Stimulated activated CD4-positive, alpha-beta T cell treated with anti-CD3 and anti-CD28 coated beads, Interleukin-2, amount 100 ng/mL, for 4 hours (primary cell): ENCODE measurements at places on chromosomes 13 and 19.

DNA sequence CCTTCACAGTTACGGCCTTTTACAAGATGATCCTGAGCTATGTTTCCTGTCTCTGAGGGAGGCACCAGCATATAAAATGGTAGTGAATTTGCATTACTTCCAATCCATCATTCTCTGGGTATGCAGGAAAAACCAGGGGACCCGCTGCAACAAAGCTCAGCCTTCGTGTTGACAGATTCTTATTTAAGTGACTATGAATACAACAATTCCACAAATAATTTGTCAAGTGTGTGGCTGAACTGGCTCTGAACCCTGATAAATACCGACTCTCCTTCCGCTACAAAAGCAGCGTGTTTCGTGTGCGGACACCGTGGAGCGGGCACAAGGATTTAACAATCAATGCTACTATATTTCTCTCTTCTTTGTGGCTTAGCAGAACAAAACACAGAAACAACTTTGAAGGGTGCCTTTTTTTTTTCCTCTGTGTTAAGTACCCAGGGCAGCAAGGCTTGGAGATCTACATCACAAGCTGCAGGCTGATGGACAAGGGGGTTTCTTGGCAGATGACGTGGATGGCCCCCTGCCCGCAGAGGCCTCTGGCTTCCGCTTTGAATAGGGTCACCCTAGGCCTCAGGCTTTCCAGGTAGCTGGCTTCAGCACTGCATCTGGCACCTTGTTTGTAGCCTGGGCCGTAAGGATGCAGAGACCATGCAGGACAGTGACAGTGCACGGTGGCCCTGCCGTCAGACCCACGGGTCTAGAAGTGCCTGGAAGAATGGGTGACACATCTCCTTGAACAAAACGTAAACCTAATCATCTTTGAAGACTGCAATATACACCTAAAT is 280.5 kb upstream of the TSHZ3 start:
- DNase-seq = no peak

GRCh38 chr13:51557875-51558612 is 26.2 kb upstream of the WDFY2 start:
- no peak for DNase-seq

DNA sequence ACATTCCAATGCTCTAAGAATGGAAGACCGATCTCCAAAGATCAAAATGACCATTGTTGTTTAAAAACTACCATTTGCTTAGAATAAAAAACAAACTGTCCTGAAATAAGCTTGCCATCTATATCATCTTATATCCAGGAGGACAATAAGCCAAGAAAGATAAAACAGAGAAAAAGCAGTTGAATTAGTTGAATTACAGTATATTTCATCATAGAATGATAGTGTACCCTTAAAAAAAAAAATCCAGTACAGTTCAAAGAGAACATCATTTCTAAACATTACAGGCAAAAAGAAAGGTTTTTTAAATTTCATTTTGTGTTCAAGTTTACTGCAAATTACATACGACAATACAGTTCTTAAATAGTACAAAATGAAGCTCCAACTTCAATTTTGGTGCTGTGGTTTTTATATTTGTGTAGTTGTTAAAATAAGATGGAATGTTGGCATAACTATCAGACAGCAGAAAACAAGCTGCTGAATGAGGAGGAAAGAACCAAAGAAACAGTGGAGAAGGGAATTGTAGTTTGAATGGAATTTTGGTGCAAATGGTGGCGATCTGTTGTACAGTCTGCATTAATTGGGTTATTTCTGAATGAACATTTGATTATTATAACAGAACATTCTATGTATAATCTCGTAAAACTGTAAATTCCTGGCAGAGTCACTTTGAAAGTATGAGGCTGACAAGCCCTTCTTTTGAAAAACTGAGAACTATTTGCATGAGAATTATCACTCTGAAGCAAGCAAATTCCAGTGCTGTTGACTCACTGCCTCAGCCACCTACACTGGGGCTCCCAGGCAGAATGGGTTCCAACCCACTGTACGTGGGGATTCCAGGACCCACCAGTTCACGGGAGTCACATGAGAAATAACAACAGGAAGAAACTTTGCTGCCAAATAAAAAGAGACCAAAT is 37.7 kb downstream of the LHFPL6 start:
- DNase-seq = no peak

DNA sequence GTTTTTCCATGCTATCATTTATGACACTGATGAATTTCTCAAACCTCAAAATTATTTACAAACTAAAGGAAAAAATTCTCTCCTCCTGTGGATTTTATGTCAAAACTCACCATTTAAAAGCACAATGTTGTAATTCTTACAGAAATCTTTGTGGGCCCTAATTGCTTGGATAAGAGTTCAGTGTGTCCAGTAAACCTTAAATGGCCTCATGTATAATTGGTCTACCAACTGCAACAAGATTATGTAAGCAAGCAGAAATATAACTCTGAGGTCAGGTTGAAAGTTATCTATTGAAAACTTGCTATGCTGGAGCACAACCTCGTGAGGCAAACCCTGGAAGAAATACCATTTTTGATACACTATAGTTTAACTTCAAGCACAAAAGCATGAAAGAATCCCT is 22.0 kb downstream of the VWA8 start:
- DNase-seq = no peak

DNA sequence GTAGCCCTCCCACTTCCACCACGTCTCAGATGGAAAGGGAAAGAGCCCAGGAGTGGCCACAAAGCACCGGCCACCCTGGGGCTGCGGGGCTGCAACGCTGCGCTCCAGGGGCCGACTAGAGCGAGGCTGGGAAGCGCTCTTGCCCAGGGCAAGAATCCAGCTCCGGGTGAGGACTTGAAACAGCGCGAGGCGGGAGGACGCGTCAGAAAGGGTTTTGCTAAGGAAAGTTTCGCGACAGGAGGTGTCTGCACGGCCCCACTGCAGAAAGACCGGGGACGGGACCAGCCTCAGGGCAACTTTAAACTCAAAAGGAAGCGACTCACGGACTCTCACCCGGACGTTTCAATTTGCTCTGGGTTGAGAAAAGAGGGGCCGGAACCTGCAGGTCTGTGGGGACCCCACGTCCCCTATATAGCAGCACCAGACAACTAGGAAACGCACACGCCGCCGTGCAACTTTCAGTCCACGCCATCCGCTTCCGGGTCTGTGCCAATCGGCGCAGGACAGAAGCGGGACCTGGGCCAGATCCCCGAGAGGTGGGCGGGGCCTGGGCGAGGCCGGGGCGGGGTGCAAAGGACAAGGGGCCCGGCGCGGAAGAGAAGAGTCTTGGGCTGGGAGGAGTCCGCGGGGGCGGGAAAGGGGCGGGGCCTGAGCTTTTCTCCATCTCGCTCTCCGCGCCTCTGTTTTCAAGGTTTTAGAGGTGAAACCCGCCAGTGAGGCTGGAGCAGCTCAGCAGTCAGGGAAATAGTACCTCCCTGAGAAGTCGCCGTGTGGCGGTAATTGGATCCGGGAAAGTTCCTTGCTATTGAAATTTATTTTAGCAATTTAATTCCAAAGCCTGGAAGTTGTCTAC is at the start of gene ZNF816:
ZNF816 (minus strand) TSS at position 488 of the 853 bp plus-strand sequence. CDS start 6,792 bp downstream, outside the sequence.
- peak; percentile 98 for DNase-seq

GRCh38 chr19:45086480-45086879 is 6.5 kb upstream of the PPP1R37 start:
- no peak for DNase-seq

GRCh38 chr19:55305491-55305890 is 19.6 kb downstream of the TMEM150B start:
- peak; percentile 41 for DNase-seq

- peak; percentile 35 for DNase-seq
These were observed 31.5 kb upstream of the ZNF766 start for GRCh38 chr19:52237771-52238400.

GRCh38 chr19:54533476-54533875 is 30.8 kb downstream of the LAIR2 start:
- DNase-seq = no peak

GRCh38 chr19:56736571-56736970 is 65.0 kb upstream of the ZNF835 start:
- no peak for DNase-seq

- no peak for DNase-seq
These were observed 135.4 kb downstream of the TNFRSF19 start for GRCh38 chr13:23705583-23705982.

DNA sequence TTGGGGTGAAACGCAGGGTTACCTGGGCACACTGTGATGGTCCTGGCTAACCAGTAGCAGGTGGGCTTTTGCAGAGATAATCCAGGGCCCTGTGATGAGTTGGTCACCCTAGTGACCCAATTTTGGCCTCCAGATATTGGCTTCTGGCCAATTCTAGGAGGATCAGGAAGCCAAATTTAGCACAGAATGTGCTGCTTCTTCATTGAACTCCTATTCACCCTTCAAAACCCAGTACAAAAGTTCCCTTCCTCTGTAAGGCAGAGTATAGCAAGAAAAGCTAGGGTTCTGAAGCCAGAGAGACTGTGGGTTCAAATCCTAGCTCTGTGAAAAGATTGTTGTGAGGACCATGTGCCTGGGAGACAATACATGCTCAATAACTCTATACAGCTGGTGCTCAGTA is 70.8 kb downstream of the INSR start:
- DNase-seq = no peak

GRCh38 chr19:49442354-49442753 is 1.0 kb upstream of the SLC17A7 start:
- no peak for DNase-seq

DNA sequence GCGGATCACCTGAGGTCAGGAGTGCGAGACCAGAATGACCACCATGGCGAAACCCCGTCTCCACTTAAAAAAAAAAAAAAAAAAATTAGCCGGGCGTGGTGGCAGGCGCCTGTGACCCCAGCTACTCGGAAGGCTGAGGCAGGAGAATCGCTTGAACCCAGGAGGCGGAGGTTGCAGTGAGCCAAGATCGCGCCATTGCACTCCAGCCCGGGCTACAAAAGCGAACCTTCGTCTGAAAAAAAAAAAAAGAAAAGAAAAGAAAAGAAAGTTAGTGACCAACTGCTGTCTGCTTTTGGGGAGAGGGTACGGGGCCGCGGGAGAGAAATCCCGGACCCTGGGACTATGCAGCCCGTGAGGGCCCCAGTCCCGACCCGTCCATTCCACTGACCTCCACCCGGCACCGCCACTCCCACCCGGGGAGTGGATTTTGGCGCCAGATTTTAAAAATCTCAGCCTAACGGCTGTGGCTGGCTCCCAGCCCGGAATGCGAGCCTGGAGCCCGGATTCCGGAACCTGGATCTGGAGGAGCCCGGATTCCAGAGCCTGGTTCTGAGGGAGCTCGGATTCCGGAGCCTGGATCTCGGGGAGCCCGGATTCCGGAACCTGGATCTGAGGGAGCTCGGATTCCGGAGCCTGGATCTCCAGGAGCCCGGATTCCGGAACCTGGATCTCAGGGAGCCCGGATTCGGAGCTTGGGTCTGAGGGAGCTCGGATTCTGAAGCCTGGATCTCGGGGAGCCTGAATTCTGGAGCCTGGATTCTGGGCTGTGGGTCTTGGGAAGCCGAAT is 6.1 kb upstream of the LMNB2 start:
- no peak for DNase-seq

DNA sequence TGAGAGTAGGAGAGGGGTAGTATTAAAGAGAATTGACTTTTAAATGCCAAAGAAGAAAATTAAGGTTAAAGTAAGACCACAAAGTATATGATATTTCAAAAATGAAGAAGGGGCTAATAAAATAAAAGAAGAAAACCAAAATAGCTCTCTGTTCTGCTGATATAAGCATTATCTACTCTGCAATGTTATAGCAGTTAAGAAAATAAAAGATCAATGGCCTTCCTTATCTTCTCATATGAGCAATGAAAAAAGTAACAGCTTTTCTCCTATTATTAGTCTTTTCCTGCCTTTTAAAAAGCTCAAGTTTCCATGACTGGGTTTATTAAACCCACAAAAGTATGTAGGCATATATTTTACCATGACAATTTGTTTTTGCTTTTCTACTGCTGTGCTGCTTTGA is 126.4 kb downstream of the TBC1D4 start:
- no peak for DNase-seq

DNA sequence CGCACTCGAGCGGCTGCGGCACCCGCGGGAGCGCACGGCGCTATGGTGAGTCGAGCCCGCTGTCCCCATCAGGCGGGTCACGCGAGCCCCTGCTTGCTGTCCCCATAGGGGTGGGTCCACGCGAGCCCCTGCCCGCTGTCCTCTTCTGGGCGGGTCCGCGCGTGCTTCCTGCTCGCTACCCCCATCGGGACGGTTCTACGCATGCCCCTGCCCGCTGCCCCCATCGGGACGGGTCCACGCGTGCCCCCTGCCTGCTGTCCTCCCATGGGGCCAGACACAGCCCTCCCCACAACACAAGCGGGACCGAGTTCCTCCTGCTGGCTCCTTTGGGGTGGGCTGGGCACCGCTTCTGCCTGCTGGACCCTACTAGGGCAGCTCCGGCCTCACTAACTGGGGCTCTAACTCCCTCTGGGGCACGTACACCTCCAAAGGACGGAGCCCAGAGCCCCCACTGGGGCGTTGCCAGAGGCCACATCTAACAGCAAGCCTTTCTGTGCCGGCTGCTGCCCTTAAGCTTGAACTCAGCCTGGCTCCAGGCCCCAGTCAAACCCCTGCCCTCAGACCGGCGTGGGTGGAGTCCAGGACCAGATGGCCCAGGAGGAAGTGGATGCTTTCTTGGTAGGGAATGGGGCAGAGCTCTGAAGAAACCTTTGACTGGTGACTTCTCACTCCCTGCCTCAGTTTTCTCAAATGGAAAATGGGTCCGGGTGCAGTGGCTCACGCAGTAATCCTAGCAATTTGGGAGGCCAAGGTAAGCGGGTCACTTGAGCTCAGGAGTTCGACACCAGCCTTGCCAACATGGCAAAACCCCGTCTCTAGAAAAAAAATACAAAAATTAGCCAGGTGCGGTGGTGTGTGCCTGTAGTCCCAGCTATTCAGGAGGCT is 722 bp downstream of the COLGALT1 start:
- DNase-seq = peak; percentile 19

DNA sequence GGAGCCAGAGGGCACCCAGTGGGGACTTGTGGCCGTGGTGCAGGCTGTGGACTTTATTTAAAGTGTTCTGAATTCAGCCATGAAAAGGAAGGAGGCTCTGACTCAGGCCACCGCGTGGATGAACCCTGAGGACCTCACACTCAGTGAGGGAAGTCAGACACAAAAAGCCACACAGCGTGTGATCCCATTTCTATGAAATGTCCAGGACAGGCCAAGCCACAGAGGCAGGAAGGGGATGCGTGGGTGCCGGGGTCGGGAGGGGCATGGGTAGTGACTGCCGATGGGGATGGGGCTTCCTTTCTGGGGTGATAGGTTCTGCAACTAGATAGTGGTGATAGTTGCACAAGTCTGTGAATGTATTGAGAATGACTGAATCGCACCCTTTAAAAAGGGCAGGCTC is 8.7 kb upstream of the ZBTB7A start:
- no peak for DNase-seq
